HFF-Myc (cell line): ENCODE measurements at places on chromosomes 1 and 21.

DNA sequence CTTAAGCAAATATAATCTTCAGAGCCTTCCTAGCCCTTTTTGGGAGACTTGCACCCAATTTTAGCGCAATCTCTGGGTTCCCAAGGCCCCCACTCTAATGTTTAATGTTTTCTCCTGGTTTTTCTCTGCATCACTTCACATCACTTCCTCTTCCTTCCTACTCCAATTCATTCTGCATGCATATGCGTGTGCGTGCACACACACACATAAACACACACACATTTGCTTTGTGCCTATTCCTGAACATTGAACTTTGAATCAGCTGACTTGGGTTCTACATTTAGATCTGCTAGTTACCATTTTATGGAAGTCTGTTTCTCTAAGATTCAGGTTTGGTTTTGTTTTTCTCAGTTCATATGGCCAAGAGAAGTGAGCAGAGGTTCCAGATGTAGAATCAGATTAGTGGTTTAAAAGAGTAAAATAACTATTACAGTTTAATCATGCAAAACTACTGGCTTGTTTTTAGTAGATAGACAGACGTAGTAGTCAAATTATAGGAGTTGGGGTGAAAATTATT, 7.4 kb upstream of the EDEM3 start:
- no peak for DNase-seq

- peak; percentile 82 for DNase-seq
Observed at GRCh38 chr1:96370757-96371156, 350.8 kb upstream of the PTBP2 start.

GRCh38 chr1:181522864-181523263, 39.5 kb downstream of the CACNA1E start:
- no peak for DNase-seq

DNA sequence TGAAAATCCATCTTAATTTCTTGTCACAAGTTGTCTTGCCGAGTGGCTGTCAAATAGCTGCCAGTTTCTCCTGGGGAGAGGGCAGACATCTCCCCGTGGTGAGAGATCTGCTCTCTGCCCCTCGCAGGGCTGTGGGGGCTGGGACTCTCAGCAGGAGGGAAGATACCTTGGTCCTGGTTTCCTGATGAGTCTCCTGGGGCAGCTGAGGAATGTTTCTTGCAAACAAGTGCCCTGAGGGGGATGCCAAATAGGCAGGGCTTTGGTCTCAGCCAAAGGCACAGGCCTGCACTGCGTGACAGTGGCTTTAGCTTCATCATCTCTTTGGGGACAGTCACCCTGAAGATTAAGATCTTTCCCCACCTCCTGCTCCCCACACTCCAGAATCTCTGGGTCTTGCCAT, 40.9 kb downstream of the SYT6 start:
- no peak for DNase-seq

DNA sequence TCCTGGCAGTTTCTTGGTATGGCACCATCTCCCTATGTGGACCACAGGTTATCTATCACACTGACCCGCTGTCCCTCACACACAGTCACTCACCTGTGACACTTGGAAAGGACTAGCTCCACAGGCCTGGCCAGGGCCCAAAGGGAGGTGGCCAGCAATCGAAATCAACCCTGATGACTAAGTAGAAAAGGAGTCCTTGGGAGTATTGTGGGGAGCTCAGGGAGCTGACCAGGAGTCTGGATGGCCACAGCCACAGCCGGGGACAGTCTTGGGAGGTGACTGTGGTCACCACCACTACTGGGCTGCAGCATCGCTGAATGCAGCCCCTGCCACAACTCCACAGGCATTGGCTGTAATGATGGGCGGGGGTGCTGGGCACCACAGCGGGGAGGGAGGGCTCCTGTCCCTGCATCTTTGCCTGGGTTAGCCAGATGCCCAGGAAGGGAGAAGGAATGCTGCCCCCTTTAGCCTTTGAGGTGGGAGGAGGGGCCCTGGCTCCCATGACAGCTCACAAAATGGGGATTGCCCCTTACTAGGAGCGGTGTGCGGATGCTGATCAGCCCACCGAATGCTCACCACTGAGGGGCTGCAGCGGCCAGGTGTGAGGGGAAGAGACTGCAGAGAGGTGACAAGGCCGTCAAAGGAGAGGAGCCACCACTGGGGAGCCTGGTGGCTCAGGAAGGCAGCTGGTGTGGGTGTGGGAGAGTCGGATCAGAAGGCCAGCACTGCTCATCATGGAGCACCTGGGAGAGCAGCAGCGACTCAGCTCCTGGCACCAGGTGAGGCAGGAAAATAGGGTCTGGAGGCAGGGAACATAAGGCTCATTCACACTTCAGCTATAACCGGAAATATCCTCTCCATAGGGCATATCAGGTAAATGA, 61.3 kb downstream of the H3-3A start:
- DNase-seq, result no peak
